ENCODE measurements at places on chromosomes 13 and 19.

DNA sequence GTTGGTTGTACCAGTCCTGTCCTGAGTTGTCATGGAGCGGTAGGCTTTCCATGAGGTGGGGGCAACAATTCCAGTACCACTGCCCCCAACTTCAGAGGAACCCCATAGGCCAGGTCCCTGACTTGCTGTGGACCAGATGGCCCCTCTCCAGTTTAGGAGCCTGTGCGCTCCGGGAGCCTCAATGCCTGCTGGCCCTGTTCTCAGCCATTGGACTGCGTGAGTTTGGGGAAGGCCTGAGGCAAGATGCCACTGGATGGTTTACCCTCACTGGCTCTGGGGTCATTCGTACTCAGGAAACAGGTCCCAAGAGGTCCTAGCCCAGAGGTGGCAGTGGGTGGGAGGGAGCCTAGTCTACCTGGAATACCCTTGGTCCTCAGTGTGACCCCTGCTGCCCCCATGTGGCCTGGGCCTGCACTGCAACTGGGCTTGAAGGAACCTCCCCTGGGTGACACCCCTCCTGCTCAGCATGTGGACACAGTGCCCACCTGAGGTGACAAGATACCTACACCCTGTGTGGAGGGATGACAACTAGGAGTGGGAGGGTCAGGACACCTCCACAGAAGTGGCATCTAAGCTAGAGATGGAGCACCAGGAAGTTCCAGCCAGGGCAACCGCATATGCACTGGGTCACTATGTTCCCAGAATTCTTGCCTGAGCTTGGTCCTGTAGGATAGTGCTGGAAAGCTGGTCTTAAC, 6.0 kb upstream of the PRR19 start:
- peak; percentile 69 for DNase-seq

GRCh38 chr19:49287141-49287770, 37.7 kb downstream of the SLC6A16 start:
- no peak for DNase-seq

DNA sequence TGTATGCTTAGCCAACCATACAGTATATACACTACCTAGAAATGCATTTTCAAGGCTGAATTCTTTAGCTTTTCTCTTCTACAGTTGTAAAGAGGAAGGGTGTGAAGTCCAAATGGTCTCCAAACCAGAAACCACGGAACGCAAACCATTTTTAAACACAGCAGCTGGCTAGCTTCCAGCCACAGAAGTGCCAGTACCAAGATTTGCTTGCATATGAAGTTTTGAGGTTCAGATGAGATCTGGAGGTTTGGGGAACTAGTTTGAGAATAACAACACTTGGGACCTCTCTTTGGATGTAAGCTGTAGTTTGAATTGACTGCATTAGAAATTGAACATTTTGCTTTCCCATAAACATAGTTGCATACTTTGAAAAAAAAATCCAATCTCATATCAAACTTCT, 1243.5 kb downstream of the EFNB2 start:
- DNase-seq: no peak

- no peak for DNase-seq
Measured at GRCh38 chr13:71339005-71339404, 528.0 kb downstream of the DACH1 start.

DNA sequence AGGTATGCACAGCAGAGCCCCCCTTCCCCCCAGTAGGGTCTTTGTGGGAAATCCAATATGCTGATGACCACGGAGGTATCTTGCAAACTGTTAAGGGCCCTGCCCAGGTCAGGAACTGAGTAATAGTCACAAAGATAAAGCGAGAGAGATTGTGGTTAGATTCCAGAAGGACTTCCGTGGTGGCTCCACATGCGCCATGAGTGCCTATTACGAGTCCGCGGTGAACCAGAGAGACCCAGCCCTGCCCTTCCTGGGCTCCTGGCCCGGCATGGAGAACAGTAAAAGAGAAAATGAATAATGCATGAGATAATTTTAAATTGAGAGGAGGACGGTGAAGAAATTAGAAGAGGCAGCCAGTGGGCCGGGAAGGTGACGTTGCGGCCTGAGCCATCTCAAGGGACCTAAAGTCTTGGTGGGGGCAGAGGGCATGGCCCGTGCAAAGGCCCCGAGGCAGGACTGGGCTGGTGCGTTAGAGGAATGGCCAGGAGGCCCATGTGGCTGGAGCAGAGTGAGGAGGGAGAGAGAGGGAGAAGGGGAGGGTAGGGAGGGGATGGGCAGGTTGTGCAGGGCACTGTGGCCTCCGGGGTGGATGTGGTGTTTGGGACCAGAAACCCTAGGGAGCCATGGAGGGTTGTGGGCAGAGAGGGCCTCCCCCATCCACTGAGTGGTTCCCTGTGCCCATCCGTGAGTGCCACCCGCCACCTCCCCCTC, 46.6 kb upstream of the NFIC start:
- no peak for DNase-seq

GRCh38 chr13:80363890-80364503, 23.1 kb upstream of the SPRY2 start:
- peak; percentile 4 for DNase-seq

DNA sequence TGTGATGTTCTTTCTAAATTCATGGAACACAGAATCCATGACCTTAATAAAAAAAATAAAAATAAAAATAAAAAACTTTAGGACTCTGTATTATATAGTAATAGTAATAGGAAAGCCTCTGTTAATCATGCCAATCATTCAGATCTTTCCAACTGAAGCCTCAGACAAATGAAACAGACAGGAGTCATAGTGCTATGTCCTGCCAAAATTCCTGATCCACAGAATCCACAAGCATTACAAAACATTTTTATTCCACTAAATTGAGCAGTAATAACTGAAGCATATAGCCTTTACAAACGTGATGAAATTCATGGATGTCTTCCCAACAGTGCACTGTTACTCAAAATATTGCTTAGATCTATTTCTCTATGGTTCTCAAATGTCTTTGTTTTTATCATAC, 820.6 kb upstream of the PCDH9 start:
- no peak for DNase-seq

- DNase-seq: no peak
Measured at GRCh38 chr19:41967054-41967783, 8.1 kb upstream of the RABAC1 start.
